ENCODE measurements at places on chromosomes 2 and 18. TPM values are rescaled to one million over a fixed set of nuclear protein-coding genes. Genes with fewer than 3 reads are reported as not detected.

GRCh38 chr2:180205621-180206235, 198.6 kb upstream of the CWC22 start:
- no peak for DNase-seq

- DNase-seq: no peak
These were observed 71.2 kb upstream of the ODC1 start for GRCh38 chr2:10519394-10519740.

- DNase-seq: no peak
These were observed 154.7 kb upstream of the HS6ST1 start for GRCh38 chr2:128473175-128474035.

DNA sequence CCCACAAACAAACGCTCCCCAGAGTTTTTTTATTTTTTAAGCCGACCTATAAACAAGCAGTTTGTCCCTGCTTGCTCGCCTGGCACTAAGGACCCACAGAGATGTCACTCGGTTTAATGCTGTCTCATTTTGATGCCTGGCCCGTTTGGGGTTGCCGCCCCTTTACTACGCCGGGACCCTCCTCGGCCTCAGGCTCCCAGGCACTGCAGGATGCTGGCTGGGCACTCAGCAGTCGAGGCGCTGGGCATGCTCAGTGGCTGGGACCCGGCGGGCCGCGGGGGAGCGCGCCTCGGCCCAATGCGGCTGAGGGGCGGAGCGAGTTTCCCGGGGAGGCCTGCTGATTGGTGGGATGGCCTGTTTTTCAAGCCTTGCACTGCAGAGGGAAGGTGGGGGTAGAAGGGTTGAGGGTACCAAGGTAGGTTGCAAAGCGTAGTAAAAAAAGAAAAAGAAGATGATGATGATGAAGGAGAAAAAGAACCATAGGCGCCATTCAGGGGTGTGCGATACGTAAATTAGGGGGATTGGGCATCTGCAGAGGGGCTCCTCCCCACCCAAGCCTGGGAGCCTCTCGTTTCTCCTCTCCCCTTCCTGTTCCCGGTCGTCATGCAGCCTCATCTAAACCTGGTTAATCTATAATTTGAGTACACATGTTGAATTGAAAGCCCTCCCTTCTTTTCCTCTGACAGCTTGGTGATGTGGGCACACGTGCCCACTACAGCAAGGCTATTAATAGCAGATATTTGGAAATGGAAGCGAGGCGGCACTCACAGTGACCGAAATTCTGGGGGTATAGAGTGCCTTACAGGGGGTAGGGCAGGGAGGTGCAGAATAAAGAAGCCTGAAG, 1.5 kb upstream of the IRS1 start:
- DNase-seq: no peak

DNA sequence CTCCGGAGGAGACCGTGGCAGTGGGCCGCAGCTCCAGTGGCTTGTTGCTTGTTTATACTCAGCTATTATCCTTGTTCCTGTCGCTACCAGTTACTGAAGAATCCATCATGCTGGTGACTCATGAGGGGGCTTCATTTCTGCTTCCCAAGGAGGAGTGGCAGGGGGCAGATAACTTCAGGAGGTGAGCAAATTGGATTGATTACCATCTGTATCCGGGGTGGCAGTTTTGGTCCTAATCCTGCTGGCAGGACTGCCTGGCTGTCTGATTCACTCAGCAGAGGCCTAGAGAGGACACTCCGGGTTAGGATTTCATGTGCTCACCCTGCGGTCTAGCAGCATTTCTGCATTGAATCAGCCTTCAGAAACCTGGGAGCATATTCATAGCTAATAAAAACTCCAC, 230.0 kb downstream of the ACTR3 start:
- DNase-seq: no peak

DNA sequence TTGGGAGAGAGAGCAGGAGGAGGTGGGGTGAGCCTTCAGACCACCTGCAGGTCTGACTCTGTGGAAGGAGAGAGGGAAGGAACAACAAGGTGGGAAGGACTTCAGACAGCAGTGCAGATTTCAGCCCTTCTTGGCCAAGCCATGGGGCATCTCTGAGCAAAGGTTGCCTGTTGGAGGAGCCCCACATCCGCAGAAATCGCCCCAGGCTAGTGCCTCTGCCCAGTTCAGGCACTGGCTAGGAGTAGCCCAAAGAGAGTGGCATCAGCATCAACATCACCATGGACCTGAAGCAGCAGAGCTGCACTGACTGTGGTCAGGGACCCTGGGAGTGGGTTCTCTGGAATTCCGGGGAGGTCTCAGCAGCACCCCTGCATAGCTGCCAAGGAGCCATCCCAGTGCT, 10.2 kb downstream of the GPR55 start:
- DNase-seq: peak; percentile 3

DNA sequence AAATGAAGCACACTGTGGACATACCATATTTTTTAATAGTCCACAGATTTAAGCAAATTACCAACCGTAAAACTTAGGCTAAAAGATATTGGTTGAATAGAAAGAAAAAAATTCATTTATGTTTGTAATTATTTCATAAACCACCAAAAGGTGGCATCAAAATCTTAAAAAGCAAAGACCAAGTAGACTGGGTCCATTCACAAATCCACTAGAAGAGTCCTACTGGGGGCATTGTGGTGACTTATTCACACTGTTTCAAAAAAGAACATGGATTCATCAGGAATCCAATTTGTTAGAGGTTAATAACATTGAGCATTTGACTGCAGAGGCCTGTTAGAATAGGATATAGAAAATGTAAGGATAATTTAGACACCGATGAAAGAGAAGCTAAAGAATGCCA, 194.9 kb upstream of the KYNU start:
- DNase-seq: no peak

GRCh38 chr18:49948975-49949374, 135.6 kb upstream of the ACAA2 start:
- DNase-seq: no peak

GRCh38 chr2:200615247-200615646, 29.4 kb downstream of the AOX1 start:
- no peak for DNase-seq

CASP8 gene
- 22.9 TPM for total RNA-seq

HOXD4 gene
- total RNA-seq: 14.2 TPM

YPEL5 gene
- total RNA-seq: 254 TPM
